ENCODE measurements at places on chromosomes 1 and 21. TPM values are rescaled to one million over a fixed set of nuclear protein-coding genes. Genes with fewer than 3 reads are reported as not detected.
A peak's percentile ranks its signal among the peaks of the same experiment; 100 is the strongest.

DNA sequence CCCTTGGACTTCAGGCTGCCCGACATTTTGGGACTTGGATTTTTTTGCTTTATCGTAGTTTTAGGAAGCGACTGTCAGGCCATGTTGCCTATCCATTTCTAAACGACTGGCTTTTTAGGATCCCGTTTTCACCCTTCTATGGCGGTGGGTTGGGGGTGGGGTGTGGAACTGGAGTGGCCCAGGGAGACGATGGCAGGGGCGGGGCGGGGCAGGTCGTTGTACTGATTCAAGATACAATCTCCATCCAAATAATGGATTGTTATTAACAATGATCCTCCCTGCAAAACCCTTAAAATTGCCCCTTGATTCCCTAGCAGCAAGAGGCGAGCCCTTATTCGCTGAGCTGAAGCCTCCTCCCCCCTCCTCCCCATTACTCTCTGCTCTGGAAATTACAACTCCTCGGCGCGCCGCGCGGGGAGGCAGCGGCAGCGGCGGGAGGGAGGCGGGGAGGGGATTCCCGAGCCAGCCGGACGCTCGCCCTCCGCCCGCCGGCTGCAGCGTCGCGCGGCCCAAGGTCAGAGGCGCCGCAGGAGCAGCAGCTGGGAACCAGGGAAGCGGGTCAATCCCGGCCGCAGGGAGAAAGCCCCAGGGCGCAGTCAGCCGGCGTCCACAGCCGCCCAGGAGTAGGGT lies at the start of gene TRIM67:
TRIM67 (plus strand) TSS at position 392 of the 630 bp plus-strand sequence. CDS start 912 bp downstream, outside the sequence.
- DNase-seq: no peak

DNA sequence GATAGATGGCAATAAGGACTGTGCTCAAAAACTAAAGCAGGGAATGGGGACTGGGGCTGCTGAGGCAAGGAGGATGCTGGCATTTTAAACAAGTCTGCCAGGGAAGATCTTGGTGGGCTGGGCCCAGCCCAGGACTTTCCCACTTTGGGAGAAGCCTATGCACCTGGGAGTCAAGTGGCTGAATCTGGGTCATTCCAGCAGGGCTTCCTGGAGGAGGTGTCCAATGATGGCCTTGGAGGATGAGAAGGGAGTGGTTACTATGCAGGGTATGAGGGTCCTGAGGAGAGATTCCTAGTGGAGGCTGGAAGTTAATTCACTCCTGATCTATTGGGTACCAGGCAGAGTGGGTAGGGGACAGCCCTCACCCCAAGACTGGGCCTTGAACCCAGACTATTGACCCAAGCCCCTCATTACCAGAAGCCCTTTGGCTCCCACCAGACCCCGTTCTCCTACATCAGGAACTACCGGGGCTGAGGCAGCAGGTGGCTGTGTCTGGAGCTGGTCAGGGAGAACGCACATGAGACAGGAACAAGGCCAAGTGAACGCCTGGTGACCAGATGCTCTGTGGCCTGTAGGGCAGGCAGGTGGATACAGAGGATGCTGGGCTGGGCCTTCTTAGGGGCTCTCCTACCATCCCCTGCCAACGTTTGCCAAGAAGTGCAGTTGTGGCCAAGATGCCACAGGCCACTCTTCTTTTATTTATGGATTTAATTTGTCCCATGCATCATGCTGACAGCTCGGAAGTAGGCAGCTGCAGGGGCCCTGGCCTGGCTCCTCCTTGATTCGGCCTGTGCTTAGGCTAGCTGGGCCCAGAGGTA lies 18.3 kb upstream of the LRP8 start:
- DNase-seq: no peak

- DNase-seq: no peak
Measured at GRCh38 chr21:38948377-38949069, 142.8 kb downstream of the ETS2 start.

DNA sequence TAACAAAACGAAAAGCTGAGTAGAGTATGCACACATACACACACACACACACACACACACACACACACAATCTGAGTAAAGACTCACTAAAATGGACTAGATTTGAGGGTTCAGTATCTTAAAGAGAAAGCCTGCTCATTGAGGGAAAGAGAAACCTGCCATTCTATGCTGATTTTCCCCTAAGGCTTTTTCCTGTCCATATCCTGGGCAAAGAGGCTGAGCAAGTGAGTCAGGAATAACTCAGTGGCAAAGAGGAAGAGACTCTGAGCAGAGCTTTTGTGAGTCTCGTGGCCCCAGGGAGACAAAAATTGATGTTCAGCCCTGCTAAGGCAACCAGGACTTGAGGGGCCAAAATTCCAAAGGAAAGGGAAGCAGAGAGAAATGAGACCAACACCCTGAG lies 37.3 kb upstream of the RUNX1 start:
- no peak for DNase-seq

- no peak for DNase-seq
Measured at GRCh38 chr1:155175281-155175926, 1.8 kb downstream of the TRIM46 start.

DNA sequence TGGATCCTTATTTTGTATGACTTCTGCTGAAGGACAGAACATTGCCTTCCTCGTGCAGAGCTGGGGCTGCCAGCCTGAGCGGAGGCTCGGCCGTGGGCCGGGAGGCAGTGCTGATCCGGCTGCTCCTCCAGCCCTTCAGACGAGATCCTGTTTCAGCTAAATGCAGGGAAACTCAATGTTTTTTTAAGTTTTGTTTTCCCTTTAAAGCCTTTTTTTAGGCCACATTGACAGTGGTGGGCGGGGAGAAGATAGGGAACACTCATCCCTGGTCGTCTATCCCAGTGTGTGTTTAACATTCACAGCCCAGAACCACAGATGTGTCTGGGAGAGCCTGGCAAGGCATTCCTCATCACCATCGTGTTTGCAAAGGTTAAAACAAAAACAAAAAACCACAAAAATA lies 27.5 kb upstream of the KDM4A start:
- DNase-seq: no peak

FNDC10 gene
- 5.4 TPM for total RNA-seq

DNA sequence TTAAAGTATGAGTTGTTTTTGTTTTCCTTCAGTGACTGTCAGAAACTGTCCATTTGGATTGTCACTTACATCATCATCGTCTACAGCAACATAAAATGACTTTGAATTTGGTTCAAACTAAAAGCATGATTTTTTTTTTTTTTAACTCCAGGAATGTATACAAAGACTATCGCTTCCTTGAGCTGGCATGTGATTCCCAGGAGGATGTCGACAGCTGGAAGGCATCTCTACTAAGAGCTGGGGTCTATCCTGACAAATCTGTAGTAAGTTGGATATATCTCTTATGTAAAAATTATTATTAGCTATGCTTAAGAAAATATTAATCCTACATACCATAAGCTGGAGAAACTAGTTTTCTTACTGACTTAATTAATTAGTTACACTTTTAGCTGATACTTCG lies 111.9 kb upstream of the C1orf105 start:
- DNase-seq: no peak

DNA sequence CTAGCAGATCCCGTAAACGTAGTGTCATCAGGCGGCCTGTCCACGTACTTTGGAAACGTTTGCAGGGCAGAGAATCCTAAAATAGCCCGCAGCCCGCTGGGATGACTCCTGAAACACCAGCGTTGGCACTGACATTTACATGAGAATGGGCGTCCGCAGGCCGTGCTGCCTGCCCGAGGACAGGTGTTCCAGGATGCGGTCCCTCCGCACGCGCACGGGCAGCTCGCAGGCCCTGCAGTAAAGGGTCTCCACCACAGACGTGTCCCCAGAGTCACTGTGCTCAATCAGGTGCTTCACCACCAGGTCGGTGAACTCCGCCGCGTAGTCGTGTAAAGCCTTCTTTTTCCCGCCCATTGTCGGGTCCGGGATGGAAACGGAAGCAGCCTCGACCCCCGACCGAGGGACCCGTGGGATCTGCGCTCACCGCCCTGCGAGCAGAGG lies 5.8 kb upstream of the CCDC27 start:
- DNase-seq: no peak

SYT14 gene
- total RNA-seq: 1.4 TPM

PRELP gene
- not detected for total RNA-seq

DNA sequence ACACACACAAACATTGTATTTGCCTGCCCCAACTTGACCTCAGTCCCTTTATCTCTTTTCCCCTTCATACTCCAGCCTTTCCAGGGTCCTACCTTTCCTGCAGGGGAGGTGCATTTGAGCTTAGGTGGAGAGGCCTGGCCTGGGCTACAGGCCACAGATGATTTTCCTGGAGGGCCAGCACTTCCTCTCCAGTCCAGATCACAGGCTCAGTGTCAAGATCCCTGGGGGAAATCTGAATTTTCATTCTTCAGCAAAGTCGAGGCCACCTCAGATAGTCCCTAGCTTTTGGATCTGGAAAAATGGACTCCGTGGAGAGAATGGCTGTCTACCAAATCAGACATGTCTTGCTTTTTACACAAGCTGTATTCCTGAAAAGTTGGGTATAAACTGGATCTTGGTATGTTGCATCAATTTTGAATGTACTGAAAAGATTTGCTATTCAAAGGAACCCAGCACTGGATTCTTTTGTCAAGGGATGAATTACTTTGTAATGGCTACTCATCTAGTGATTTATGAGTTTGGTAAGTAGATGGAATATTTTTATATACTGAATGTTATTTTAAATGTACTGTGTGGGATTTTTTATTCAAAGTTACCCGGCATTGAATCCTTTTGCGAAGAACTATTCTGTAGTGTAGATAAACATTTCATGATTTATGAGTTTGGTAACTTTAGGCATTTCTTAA lies 78.7 kb downstream of the DDR2 start:
- DNase-seq: no peak

- no peak for DNase-seq
Measured at GRCh38 chr1:204866051-204866596, 4.5 kb upstream of the NFASC start.

GRCh38 chr21:33902349-33902748 lies 13.3 kb downstream of the ATP5PO start:
- DNase-seq: no peak

TEDDM1 gene
- not detected for total RNA-seq

DNA sequence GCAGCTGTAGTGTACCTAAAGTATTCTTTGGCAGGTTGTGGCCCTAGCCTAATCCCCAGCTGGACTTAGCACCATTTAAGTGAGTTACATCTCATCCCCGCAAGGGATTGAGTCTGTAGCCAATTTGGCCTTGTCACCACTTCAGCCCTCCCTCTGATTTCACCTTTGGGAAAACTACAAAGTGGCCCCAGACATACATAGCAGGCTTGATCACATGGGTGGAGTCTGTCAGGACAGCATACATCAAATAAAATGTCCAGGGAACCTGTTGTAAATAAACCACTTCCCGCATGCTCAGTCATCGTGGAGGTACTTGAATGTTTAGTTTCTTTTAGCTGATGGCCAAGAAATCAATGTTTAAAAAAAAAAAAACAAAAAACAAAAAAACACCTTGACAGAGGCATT lies 142.5 kb downstream of the DHRS3 start:
- DNase-seq: peak; percentile 71

KPRP gene
- total RNA-seq: not detected

INAVA gene
- total RNA-seq: 49.8 TPM

GRCh38 chr1:150626150-150626549 lies 3.3 kb downstream of the ENSA start:
- DNase-seq: no peak

- DNase-seq: no peak
Measured at GRCh38 chr1:213380865-213381264, 329.8 kb downstream of the RPS6KC1 start.

DNA sequence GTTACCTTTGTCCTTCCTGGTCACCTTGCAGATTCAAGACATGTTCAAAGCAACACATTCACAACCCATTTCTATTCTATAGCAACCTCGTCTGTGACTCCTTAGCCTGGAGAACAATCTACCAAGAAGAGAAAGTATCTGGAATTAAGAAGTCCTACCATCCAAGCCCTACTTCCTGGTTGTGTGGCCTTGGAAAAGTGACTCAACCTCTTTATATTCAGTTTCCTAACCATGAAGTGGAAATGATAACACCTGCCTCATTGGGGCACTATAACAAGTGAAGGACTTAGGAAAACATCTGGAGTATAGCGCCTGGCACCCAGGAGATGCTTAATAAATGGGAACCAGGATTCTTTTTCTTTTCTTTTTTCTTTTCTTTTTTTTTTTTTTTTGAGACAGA lies 36.5 kb upstream of the SRRM1 start:
- DNase-seq: peak; percentile 63

GRCh38 chr1:85311818-85312217 lies 35.4 kb upstream of the BCL10 start:
- DNase-seq: no peak

RAB3B gene
- total RNA-seq: 2.4 TPM

DNA sequence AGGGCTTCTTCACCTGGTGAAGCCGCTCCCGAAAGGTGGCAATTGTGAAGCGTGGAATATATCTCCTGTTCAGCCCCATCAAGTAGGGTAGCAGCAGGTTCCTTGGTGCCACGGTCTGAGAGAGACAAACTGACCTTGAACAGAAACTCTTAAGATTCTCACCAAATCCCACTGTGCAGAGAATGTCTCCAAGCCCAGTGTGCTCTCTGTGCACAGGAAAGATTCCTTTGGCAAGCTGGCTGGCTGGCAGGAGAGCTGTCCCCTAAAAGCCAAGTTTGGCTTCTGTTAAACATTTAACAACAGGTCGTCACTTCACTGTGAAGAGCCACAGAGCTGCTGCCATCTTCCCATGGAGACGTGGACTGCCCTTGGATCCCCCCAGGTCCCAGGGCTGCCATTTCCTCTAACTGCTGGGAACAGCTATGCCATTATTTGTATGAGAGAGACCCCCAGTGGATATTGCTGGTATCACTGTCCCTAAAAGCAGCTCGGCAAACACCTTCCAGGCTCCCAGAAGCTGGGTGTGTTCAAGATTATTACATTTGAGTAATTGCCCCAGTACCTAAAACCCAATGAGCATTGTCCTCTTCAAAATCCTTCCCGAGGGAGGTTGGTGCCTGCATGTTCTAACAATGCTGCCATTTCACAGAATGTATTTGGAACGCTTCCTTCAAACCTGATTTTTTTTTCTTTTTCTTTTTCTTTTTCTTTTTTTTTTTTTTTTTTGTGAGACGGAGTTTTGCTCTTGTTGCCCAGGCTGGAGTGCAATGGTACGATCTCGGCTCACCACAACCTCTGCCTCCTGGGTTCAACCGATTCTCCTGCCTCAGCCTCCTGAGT lies 71.8 kb downstream of the CD58 start:
- DNase-seq: peak; percentile 67

All from PC-9 (cell line).